Activated CD4-positive, alpha-beta T cell treated with anti-CD3 and anti-CD28 coated beads, Interleukin-2, amount 50 U/mL, for 16 hours (primary cell): ENCODE measurements at places on chromosomes 16 and 17.

DNA sequence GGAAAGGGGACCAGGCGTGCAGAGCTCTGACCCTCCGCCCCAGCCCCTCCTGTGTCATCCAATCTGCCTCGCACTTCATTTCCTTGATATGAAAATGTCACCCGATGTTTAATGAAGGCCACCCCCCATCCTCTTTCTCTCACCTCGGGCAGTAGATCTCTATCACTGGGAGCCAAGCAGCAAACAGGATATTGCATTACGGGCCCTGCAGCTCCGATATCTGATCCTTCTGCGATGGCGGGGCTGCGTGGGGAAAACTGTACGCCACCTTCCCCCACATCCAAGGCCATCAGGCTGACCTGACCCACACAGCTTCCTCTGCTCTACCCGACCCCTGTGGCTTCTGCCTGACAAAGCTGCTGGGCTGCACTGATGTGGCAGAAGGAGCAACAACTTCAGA, 74.9 kb downstream of the DYNLRB2 start:
- DNase-seq, result no peak

- DNase-seq, result no peak
These were observed 16.8 kb downstream of the MYBBP1A start for GRCh38 chr17:4538236-4539002.

GRCh38 chr16:17468611-17469010, 2.1 kb downstream of the XYLT1 start:
- no peak for DNase-seq

DNA sequence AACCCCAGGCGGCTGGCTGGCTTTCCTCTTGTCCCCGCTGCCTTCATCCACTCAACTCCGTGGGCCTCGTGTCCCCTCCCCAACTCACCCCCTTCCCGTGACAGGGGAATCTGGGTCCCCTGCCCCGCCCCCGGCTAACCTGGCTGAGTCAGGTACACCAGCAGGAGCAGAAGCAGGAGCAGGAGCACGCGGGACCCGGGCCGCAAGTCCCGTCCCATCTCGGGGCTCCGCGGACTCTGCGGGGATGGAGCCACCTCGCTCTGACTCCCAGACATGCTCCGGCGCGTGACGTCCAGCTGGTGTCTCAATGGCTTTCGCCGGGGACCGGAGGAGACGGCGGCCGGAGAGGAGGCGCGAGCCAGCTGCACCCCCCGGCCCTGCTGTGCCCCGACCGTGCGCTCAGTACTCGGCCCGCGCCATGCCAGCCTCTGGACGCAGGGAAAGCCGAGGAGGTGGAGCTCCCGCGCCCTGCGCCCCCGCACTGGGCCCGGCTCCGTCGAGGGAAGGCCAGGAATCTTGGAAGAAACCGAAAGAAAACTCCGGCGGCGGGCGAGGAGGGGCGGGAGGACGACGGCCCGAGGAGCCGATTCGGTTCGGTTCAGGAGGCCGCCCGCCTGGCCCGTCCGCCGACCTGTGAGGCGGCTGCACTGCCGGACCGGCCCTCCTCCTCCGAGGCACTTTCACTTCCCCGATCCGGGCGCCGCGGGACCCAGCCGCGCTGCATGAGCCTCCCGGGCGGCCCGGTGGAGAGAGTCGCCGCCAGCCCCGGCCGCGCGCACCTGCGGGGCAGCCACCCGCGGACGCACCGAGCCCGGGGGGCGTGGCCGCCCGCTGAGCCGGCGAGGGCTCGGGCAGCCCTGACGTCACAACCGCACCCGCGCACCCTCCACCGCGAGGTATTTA, at the start of the genes CXCL16 and ZMYND15:
Gene CXCL16, minus strand, starts transcription at position 807 of the 903 bp plus-strand sequence. Its CDS starts 589 bp downstream, at position 218.
Gene ZMYND15, plus strand, starts transcription at position 712 of the 903 bp plus-strand sequence. CDS start 716 bp downstream, outside the sequence.
- peak; percentile 22 for DNase-seq

DNA sequence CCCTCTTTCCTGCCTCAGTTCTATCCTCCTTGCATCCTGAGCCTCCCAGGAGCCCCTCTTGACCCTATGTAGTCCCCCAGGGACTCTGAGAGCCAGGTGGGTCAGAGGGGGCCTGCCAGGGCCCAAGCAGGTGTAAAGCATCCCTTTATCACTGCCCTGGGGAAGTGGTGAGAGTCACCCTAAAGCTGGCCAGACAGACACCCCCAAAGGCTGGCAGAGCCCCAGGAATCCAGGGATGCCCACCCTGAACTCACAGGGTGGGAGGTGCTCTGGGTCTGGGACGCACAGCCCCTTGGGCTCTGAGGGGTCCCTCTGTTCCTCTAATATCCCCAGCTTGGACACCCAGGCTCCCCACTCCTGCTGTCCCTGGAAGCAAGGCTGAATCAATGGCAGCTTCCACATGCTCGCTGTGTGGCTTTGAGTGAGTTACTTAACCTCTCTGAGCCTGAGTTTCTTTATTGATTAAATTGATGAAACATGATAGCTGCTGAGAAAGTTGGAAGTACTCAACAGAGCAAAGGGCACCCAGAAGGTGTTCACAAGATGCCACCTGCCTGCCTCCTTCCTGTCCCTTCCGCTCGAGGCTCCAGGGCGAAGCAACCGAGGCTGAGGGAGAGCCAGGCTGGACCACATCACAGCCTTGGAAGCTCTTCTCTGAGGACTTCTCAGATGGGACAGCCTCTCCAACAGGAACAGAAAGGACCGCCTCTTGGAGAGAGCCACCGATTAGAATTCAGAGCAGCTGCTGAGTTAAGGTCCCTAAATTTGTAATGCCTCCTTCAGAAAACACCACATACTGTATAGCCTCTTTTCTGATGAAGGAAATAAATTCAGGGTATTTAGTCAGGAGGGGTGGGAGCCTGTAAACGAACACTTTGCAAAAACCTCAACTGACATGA, 67.1 kb upstream of the DOC2B start:
- no peak for DNase-seq

DNA sequence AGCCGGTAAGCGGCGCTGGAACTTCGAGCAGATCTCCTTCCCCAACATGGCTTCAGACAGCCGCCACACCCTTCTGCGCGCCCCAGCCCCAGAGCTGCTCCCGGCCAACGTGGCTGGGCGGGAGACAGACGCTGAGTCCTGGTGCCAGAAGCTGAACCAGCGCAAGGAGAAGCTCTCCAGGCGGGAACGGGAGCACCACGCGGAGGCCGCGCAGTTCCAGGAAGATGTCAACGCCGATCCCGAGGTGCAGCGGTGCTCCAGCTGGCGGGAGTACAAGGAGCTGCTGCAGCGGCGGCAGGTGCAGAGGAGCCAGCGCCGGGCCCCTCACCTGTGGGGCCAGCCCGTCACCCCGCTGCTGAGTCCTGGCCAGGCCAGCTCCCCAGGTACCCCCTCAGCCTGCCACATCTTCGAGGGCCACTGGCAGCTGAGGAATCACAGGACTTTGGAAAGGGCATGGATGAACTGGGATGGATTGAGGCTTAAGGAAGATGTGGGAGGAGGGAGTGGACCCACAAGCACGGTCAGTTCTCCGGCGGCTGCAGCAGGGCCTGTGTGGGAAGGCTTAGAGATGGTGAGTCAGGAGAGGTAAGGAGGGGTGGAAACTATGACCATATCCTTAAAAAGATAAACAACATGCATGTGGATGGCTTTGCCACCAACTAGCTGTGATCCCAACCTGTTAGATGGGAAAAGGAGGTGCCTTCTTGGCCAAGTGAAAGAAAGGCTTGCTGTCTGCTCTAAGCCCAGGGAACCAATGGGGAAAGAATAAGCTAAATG, 3.4 kb upstream of the LLGL2 start:
- no peak for DNase-seq

GRCh38 chr17:57997085-57997809, 9.2 kb upstream of the VEZF1 start:
- no peak for DNase-seq

DNA sequence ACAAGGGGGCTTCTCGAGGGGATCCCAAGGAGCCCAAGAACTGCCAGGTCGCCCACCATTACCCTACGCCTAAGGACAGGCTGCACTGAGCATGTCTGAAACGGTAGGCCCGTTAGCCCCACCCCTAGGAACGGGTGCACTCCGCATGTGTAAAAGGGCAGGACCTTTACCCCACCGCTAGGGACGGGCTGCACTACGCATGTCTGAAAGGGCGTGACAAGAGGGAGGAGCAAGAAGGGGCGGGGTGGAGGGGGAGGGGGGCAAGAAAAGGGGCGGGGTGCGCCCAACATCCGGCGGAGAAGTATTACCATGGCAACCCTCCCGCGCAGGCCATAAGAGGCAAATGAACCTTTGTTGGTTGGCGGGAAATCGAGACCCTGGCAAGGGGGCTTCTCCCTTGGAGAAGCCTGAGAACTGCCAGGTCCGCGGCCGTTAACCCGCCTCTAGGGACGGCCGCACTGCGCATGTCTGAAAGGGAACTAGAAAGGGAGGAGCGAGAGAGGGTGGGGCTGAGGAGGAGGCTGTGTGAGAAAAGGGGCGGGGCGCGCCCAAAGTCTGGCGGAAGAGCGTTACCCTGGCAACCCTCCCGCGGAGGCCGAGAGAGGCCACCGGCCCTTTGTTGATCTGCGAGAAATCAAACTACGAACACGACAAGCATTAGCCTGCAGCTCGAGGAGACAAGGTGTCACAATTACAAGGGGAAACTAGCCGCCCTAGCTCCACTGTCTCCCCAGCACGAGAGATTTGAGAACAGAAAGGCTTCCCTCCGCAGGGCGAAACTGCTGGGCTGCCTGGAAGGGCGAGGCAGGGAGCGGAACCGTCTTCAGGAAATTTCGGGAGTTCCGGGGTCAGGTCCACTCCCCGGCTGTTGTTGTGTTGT, 2046.8 kb downstream of the TP53TG3F start:
- no peak for DNase-seq

- no peak for DNase-seq
These were observed 25.1 kb upstream of the MED13 start for GRCh38 chr17:62090021-62090824.

DNA sequence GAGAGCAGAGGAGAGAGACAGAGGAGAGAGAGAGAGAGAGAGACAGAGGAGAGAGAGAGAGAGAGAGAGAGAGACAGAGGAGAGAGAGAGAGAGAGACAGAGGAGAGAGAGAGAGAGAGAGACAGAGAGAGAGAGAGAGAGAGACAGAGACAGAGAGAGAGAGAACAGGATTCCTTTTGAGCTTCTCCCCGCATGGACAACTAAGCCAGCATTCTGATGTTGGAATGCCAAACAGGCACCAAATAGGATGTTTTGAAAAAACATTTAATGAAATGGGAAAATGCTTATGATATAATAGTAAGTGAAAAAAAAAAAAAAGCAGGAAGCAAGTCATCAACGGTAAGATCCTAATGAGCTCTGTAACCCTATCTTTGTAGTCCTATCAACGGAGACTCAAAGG, 60.7 kb downstream of the ARSG start:
- no peak for DNase-seq

DNA sequence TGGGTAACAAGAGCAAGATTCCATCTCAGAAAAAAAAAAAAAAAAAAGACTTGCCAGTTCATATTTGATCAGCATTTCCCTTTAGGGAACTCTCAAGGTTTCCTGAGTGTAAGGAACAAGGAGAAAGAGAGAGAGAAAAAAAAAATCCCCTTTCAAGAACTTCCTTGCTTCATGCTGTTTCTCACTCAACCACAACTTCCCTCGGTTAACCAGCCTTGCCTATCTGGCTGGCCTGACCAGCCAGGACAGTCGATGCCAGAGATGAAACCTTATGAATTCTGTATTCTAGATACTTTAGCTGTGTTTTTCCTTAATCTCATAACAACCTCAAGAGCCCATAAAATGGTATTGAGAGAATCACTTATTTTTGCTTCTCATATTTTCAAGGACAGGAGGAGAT, 2.6 kb upstream of the N4BP1 start:
- no peak for DNase-seq

GRCh38 chr17:14205992-14206461, 30.6 kb downstream of the CDRT15 start:
- peak; percentile 90 for DNase-seq

DNA sequence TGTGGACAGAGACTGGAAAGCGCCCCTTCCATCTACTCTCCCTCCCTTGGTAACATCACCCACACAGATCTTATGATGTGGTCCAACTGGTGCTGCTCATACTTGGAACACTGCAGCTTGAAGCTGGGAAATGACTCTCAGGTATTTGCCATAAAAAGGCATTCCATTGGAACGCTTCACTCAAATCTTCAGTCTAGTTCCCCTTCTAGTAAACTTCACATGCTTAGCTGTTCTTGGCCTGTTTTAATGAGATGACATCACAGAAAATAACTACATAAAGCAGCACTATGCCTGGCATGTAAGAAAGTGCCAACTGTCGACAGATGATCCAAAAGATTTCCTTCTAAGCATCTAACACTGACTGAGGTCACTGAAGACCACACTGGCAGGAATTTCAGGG, 9.3 kb downstream of the ZNF263 start:
- DNase-seq, result no peak

- no peak for DNase-seq
These were observed 149.9 kb downstream of the NPIPB5 start for GRCh38 chr16:22660441-22661160.

DNA sequence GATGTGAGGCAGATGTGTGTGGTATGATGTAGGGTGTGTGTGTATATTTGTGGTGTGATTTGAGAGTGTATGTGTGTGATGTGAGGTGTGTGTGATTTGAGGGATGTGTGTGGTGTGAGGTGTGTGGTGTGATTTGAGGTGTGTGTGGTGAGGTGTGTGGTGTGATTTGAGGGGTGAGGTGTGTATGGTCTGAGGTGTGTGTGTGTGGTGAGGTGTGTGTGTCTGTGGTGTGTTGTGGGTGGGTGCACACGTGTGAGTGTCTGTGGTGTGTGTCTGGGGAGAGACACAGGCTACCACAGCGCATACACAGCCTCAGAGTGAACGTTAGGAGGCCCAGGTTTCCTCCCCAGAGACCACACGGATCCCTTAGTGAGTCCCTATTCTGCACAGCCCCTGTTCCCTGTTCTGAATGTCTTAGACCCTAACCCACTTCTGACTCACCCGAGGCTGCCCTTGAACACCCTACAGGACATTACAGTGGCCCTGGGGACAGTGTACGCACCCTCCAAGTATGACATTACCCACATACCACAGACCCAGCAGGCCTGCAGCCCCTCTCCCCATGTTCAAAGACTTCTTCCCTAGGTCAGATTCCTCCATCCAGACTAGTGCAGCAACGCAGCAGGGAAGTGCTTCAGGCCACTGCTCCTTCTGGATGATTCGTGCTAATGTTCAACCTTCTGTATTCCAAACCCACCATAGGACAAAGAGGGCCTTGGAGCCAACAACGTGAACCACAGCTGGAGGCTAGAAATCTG, 3.5 kb upstream of the RAB37 start:
- DNase-seq, result no peak

DNA sequence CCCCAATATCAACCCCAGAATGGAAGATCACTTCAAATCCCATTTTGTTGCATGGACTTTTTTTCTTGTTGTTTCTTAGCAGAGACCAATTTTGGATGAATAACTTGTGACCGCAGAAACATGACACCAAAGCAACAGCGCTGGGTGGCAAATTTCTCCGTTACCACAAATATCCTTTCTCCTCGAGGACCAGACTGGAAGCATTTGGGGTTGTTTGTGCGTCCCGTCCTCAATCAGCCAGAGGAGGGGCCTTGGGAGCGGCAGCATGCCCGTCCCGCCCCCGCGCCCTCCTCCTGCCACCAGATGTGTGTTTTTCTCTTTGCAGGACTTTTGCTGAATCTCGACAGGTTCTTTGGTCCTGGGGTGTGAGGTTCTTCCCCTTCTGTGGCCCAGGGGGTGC, 282.5 kb upstream of the FOXF1 start:
- no peak for DNase-seq

- DNase-seq, result peak; percentile 79
These were observed 124.1 kb upstream of the TNRC6C start for GRCh38 chr17:77834170-77835115.
